ENCODE measurements at places on chromosomes 13 and 19.

GRCh38 chr19:16025108-16026101 is 50.9 kb upstream of the TPM4 start:
- DNase-seq: peak; percentile 67

GRCh38 chr19:897442-898039 is 4.3 kb downstream of the RNU6-9 start:
- DNase-seq: peak; percentile 66

DNA sequence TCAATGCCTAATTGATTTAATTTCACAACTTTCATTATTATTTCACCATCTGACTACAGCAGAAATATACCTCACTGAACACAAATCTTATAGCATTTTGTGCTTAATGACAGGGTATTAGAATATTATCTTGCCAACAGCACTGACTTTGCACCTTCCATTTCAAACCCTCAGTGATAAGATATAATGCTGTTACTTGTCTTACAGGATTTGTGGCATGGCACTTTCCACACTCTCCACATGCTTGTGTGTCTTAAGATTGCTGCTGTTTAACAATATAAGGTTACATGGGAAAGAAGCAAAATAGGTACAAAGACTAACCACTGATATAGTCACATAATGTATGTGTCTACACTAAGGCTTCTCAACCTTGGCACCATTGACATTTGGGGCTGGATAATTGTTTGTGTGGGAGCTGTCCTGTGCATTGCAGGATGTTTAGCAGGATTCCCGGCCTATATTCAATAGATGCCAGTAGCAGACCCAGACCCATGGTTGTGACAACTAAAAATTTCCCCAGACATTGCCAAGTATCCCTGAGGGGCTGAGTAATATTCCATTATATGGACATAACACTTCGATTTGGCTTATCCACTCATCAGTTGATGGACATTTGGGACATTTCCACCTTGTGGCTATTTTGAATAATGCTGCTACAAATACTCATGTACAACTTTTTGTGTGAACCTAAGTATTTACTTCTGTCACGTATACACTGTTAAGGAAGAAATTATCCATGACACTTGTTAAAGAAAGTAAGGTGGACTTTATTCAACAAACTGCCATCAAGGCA is 5.7 kb upstream of the DIAPH3 start:
- no peak for DNase-seq

DNA sequence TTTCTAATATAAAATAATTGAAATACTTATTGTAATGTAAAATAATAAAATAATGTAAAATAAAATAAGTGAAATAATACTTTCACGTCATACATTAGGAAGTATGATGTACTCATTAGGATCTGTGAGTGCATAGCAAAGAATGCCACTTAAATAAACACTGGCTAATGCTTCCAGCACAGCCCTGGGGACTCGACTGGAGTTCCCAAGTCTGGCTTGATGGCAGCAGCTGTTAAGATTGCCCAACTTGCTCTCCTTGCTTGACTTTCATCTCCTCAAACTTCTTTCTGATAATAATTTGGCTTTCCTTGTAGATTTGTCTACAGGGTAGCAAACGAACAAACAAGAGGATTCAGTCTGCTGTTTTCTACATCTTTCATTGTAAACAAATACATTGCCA is 191.9 kb downstream of the COG6 start:
- no peak for DNase-seq

- DNase-seq: no peak
Observed at GRCh38 chr13:48535766-48536165, 2.9 kb upstream of the RCBTB2 start.

- DNase-seq: no peak
Observed at GRCh38 chr13:27403203-27403678, 21.2 kb upstream of the GTF3A start.

- DNase-seq: no peak
Observed at GRCh38 chr13:57627663-57628062, 3.9 kb upstream of the PCDH17 start.
